ENCODE measurements at places on chromosomes 2 and 18.

- DNase-seq = no peak
Observed at GRCh38 chr2:20561637-20562454, 89.1 kb downstream of the HS1BP3 start.

- no peak for DNase-seq
Observed at GRCh38 chr2:208366215-208367127, 40.1 kb upstream of the PTH2R start.

- no peak for DNase-seq
Observed at GRCh38 chr18:54263904-54264336, 5.4 kb upstream of the POLI start.

GRCh38 chr2:79666430-79666829 is 153.6 kb downstream of the CTNNA2 start:
- DNase-seq = no peak

DNA sequence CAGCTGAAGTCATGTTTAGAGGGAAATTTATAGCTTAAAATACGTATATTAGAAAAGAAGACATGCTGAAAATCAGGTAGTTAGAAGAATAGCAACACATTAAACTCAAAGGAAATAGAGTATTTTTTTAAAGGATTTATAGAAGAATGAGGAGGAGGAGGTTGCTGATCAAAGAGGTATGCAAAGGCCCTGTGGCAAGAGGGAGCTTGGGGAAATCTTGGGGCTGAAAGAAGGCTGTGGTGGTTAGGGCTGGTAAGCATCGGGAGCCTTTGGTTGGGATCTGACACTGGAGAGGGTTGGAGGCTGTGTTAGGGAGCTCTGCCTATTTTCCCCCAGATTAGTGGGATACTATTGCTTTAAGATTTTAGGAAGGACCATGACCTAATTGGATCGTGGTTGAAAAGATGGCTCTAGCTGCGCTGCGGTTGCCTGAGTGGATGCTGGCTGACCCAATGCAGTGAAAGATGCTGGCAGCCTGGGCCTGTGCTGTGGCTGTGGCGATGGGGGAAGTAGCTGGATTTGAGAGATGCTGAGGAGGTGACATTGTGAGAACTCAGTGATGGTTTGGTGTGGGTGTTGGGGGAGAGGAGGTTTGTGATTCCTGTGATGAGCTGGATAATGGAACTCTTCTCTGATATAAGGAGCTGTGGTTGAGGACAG is 11.7 kb downstream of the DGKD start:
- DNase-seq = no peak

DNA sequence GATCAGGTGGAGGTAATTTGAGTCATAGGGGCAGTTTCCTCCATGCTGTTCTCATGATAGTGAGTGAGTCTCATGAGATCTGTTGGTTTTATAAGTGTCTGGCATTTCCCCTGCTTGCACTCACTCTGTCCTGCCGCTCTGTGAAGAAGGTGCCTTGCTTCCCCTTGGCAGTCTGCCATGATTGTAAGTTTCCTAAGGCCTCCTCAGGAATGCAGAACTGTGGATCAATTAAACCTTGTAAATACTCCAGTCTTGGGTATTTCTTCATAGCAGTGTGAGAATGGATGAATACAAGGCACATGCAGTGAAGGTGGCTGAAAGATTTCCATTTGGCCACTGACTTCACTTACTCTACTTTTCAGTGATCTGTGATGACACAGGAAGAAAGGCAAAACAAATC is 133.7 kb downstream of the SH3BP4 start:
- DNase-seq = no peak

GRCh38 chr2:100367163-100367562 is 44.9 kb upstream of the LONRF2 start:
- no peak for DNase-seq

DNA sequence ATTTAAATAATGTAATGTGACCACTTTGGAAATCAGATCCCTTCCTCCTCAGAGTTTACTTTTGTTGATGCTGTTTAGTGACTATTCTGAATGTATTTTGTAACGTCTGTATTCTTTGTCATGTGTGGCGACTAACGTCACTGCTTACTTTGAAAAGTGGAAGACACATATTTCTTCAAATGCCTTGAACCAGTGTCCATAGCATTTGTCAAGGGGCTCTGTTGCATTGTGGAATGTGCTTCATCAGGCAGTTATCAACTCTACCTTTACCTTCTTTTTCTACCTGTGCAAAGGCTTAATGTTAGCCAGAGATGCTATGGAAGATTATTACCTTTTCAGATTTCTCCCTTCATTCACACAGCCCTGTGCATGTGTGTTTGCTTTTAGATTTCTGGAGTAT is 162.4 kb downstream of the ZNF407 start:
- no peak for DNase-seq

DNA sequence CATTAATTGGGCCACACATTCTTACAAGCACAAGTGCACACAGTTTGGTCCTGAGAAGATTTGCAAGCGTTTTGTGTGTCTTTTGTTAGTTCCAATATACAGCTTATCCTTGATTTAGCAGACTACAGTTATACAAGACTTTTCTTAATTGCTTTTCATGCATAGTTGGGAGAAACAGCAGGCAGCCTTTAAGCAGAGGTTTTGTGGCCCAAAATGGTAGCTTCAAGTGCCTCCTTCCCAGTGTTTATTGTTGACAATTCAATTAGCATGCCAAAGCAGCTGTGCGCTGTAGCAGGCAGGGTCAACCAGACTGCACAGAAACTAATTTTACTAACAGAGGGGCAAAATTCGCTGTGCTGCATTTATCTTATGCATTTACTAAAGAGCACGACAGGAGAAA is 47.5 kb downstream of the FRZB start:
- no peak for DNase-seq

GRCh38 chr18:45590036-45590886 is 25.0 kb upstream of the SLC14A2 start:
- no peak for DNase-seq

- DNase-seq = no peak
Observed at GRCh38 chr18:31577195-31577594, 14.5 kb upstream of the TTR start.

DNA sequence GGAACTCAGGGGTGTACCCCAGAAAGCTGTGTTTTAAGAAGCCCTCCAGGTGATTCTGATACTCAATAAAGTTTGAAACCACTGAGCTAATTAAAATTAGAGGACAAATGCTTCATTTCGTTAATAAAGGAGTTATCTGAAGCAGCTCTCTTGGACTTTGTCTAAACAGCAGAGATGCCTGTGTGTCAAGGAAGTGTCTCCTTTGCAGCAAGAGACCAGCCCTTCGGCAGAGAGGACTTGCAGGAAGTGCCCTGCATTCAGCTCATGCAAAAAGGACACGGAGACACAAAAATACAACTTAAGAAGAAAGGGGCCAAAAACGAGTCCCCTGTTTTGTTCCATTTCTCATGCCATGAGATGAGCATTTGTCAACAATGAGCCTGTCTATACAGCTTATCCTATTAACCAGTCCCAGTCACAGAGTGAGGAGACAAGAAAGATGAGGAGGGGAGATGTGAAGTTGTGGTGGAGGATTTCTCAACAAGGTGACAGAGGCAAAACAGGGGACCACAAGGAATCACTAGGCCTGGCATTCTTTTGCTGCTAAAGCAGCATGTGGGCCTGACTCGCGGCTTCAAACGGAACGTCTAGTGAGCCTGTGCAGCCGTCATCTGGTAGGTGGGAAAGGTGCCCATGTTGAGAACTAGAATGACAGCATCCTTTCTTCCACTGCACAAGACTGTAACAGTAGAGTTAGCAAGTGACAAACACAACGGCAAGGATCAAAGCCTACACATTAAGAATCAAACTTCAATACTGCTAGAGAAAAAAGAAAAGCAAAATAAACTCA is 152.3 kb downstream of the ANTXR1 start:
- no peak for DNase-seq

DNA sequence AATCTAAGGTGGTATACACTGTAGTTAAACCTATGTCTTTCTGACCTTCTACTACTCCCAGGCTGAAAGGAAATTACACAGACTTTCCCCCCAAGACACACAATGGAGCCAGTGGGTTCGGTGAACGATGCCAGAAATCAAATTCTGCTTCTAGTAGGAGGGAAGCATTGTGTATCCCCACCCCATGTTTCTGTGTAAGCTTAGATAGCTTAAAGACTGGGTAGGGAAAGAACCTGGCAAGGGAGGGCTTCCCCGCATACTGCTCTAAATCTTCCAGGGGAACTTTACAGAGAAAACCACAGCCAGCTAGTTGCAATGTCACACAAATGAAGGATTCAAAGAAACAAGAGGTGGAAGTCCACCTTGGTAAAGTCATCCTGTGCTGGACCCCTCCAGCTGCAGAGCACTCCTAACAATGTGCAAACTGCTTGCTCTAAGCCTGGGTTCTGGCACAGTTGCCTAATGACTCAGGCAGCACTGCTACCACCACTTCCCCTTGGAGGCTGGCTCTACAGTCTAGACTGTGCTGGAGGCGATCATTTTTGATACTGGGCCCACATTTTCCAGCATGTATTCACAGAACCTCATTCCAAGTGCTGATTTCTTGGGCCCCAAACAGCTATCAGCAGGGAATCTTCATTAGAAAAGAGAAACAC is 47.5 kb downstream of the TRIB2 start:
- no peak for DNase-seq

DNA sequence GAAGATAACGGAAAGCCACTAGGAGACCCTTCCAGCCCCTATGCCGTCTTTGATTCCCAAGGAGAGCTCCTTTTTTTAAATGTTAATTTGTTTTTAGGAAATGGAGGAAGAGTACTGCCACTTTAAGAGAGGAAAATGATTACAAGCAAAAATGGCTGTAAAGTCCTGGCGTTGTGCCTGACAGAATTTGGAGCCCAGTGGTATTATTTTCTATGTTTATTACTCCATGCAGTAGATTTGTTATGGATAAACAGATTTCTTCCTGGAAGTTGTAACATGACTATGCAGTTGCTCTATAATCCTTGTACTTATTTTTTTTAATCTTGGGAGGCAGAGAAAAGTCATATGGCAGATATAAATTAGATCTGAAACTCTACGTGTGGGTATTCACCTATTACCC is 141.3 kb downstream of the GBX2 start:
- no peak for DNase-seq

DNA sequence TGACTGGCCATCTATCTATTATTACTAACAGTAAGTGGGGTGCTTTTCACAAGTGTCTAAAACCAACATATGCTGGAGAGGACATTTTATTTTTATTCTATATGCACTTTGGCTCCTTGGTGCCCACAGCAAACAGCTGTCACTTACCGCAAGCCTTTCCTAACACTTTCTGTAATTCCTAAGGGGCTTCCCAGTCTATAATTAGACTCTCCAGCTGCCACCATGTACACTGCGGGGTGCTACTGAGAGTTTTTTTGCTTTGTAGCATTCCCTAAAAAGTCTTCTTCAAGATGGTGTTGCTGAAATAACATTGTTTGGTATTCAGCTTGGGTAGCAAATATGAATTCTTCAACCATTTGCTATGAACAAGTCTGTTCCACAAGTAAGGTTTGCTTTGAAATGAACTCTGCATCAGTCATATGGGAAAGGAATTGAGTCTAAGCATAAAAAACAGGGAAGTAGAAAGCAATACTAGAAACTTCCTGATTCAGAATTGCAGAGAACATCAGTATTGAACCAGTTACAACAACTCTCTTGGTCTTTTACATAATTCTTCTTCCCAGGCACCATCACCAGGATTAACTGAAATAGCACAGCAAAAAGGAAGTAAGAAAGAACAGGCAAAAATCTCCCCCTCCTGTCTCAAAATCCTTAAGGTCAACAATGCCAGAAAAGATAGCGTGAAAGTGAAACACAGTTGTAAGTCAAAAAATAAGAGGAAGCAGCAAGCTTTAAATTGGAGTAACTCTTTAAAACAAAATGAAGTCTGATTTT is 28.6 kb downstream of the EPB41L3 start:
- DNase-seq = no peak

DNA sequence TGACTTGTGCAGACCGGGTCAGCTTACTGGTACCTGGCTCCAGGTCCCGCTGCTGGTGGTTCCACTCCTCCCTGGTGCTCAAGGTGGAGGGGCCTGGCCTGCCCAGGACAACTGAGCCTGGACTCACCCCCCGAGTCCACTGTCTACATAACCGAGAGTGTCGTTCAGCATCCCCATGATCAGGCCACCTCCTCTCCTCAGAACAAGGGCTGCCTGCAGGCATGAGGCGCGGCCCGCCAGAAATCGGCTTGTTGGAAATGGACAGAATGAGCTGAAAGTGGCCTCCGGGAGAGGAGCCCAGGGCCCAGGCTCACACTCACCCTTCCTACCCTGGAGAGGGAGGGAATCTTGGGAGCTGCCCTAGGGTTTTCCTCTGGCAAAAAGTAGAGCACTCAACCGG is 38.9 kb upstream of the OTOF start:
- no peak for DNase-seq

GRCh38 chr18:57534511-57534909 is 52.0 kb downstream of the FECH start:
- DNase-seq = no peak

- no peak for DNase-seq
Observed at GRCh38 chr2:167790781-167791450, 456.5 kb downstream of the STK39 start.

GRCh38 chr2:29509397-29509796 is 394.2 kb downstream of the CLIP4 start:
- DNase-seq = no peak
